ENCODE measurements at places on chromosomes 4 and X. TPM values are rescaled to one million over a fixed set of nuclear protein-coding genes. Genes with fewer than 3 reads are reported as not detected.

MAGEA2 gene
- not detected for total RNA-seq

HGFAC gene
- not detected for total RNA-seq

WDFY3 gene
- total RNA-seq, result 19.7 TPM

DCAF4L1 gene
- not detected for total RNA-seq

All from hair follicular keratinocyte (primary cell).